ENCODE measurements at places on chromosomes 5 and 9.
A peak's percentile ranks its signal among the peaks of the same experiment; 100 is the strongest.

GRCh38 chr5:131756942-131757341 is 39.9 kb downstream of the FNIP1 start:
- no peak for DNase-seq

DNA sequence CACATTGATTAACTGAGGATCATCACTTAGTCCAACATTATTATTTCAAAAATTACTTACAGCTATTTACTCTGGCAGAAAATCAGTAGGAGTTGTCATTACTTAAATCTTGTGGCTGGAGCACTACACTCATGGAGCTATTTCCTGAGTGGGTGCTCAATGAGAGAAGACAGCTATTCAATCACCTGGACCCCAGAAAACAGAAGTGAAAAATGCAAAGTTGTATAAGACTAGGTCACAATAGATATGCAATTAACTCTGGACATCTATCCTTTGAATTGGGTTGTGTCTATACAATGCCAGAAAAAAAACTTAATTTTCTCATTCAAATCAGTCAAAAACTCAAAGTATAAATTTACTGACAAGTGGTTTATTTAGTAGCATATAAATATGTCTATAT is 340.9 kb downstream of the EFNA5 start:
- DNase-seq, result no peak

- DNase-seq, result no peak
Observed at GRCh38 chr9:136713550-136713949, 1.2 kb downstream of the DIPK1B start.

DNA sequence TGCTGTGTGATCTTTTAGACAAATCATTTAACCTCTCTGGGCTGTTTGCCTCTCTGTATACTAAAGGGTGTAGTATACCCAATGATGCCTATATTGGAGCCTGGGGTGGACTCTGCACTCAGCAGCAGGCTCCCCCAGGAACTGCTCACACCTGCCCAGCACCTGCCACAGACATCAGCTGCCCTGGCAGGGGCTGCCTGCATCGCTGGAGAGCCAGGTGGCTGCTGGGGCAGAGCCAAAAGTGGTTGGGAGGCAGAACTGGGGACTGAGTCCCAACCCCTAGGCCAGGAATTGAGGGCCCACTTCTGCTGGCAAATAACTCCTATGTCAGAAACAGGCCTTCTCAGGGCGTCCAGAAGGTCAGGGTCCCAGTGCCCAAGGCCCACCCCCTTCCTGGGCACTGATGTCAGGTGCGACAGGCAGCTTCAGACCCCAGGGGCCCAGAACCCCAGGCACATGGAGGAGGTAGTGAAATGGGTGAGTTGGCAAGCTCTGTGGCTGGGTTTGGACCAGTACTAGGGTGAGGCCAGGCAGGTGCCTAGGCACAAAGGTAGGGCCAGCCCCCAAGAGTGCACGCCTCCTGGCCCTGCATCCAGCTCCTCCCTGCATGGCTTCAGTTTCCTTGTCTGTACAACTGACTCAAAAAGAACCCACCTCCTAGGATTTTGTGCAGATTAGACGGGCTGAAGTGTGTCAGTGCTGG is 5.8 kb downstream of the UNC5A start:
- DNase-seq, result no peak

GRCh38 chr5:16546732-16547131 is 70.1 kb downstream of the RETREG1 start:
- DNase-seq, result no peak

GRCh38 chr5:59178071-59178470 is 595.2 kb downstream of the RAB3C start:
- DNase-seq, result no peak

GRCh38 chr9:5569409-5569808 is 59.1 kb downstream of the PDCD1LG2 start:
- DNase-seq, result no peak

DNA sequence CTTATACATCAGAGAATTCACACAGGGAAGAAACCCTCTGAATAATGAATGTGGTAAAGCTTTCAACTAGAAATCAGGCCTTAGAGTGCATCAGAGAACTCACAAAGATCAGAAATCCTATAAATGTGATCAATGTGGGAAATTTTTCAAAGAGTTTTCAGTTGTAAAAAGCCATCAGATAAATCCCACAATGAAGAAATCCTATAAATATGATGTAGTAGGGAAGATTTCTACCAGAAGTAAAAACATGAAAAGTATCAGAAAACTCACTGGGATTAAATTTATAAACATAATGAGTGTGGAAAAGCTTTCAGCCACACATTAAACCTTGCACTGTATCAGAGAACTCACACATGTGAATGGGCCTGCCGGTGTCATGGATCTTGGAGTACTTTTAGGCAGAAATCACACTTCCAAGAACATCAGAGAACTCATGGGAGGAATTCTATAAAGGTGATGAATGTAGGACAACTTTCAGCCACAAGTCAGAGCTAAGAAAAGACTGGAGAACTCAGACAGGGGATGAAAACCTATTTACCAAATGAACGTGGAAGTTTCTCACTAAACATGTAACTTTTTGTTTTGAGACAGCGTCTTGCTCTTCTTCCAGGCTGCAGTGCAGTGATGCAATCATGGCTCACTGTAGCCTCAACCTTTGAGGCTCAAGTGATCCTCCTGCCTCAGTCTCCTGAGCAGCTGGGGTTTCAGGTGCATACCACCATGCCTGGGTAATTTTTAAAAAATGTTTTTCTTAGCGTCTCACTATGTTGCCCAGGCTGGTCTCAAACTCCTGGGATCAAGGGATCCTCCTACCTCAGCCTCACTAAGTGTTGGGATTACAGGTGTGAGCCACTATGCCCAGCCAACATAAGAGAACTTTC is 39.5 kb downstream of the ZNF510 start:
- DNase-seq, result no peak

DNA sequence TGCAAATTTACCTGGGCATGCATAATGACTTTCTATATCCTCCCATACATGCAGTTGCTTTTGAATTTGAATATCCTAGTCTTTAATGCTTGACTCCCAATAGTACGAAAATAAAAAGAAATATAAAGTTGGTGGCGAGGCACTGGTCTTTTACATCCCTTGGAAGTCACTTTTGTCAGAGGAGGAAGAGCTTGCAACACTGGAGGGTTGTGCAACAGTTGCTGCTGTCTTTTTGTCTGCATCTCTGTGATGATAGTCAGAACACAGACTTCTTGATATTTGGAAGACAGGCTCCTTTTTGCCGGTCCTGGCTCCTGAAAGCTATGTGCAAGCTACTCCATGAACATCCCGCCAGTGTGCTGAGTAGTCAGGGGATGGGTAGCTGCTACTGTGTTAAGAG is 16.8 kb upstream of the SGCD start:
- DNase-seq, result no peak

GRCh38 chr9:120507936-120508510 is 71.9 kb downstream of the CDK5RAP2 start:
- DNase-seq, result no peak

DNA sequence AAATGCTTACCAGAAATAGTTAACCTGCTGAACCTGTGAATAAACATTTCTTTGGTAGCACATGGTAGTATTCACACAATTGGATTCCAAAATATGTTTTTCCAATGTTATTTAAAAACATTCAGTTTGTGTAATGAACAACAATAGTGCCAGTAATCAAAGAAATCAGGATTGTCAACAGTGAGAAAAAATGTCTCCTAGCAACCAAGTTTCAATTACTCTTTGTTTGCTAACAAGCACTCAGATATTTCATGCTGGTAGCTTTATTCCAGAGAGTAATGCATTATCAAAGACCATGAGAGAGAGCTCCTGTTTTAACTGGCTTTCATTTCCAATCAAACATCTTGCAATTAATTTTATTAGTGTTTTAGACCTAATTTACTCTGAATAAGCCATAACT is 768.1 kb upstream of the GRAMD2B start:
- no peak for DNase-seq

DNA sequence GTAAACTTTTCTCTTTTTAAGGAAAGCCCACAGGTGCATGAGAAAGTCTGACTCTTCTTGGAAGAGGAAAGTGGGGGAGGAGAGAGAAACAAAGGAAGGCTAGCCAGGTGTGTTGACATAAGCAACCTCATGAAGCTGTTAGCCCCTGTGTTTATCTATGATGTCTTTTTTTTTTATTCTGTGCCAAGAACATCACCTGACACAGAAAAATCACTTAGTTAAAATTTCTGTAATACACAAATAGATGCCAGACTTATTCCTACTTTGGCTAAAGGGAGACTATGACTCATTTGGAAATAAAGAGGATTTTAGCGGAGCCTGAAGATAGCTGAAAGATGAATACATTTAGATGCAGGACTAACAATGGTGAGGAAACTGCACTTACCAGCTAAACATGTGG is 58.3 kb downstream of the BAAT start:
- DNase-seq, result no peak

DNA sequence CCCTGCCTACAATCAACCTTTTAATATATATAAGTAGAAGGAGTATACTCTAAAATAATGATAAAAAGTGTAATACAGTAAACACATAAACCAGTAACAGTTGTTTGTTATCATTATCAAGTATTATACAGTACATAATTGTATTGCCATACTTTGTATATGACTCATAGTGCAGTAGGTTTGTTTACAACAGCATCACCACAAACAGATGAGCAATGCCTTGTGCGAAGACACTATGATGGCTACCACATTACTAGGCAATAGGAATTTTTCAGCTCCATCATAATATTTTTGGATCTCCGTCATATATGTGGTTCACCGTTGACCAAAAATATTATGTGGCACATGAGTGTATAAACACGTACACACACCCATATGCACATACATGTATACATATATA is 69.7 kb upstream of the APC start:
- DNase-seq, result no peak

DNA sequence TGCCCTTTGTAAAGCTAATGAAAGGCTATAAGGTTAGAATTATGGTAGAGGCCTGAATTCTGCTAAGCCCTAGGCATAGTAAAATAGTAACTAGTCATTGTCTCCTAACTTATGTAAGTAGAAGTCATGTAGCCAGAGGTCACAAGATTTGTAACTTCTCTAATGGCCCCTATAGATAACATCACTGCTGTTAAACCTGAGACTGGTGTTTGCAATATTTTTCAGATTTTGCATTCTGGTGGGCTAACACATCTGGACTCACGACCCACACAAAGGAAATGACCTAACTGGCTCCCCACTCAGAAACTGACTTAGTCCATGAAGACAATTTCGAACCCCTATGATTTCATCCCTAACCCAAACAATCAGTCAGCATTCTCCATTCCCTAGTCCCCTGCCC is 37.2 kb upstream of the TTC39B start:
- DNase-seq, result no peak

DNA sequence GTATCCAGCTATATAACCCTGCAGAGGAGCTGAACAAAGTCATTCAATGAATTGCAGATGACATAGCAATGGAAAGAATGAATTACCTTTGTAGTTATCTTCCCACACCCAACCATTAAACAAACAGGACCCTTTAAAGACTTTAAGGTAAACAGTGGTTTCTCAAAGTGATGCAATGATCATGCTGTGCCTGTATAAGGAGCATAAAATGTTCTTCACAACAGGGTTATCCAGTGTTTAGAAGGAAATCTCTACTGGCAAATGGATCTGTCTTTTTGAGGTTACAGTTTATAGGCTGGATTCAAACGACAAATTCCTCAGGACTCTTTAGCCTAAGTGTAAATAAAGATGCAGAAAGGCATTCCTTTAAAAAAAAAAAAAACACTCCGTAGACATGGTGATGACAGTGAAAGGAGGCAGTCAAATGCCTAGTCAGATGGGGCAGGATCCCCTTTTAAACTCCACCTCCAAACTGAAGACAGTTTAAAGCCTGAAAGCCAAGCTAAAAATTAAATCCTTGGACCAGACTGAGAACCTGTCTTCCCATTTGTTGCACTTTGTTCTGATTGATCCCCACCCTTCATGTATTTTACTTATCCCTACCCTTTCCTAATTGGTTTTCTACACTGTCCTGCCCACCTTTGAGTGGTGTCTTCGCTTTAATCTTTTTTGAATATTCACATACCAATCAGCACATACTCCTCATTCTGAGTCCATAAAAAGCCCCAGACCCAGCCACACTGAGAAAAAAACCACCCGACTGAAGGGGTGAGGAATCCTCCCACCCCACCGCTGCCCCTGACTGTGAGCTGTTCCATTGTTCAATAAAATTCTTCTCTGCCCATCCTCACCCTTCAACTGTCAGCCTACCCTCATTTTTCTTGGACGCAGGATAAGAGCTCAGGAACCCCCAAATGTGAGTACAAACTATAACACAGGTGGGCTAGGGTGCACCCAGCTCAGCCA is 761.3 kb upstream of the DMAC1 start:
- no peak for DNase-seq

- DNase-seq, result peak; percentile 33
Observed at GRCh38 chr5:39780347-39780746, 355.6 kb upstream of the DAB2 start.

DNA sequence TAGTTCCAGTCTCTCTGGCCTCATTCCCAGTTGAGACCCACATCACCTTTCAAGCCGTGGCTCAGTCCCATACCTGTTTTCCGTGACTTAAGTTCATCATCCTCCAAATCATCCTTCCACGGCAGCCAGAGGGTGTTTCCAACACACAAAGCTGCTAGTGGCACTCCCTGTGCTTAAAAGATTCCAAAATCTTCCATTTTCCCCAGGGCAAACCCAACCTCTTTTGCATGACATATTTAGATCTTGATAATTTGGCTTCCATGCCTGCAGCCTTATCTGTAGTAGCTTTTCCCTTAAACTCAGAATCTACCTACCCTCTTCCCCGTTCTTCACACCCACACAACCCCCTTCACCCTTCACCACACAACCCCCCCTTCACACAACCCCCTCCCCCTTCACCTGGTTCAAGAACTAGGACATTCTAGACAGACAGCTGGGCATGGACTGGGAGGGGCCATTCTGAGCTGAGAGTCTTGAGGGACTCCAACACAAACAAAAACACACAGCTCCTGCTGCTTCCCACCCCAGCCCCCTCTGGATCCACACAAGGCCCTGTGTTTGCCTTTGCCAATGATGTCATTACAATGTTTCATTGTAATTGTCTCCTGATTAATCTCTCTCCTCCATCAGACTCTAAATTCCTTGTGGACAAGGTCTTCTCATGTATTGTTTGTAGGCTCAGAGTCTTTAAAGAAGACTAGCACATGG is 268.2 kb downstream of the SH3GL2 start:
- no peak for DNase-seq

DNA sequence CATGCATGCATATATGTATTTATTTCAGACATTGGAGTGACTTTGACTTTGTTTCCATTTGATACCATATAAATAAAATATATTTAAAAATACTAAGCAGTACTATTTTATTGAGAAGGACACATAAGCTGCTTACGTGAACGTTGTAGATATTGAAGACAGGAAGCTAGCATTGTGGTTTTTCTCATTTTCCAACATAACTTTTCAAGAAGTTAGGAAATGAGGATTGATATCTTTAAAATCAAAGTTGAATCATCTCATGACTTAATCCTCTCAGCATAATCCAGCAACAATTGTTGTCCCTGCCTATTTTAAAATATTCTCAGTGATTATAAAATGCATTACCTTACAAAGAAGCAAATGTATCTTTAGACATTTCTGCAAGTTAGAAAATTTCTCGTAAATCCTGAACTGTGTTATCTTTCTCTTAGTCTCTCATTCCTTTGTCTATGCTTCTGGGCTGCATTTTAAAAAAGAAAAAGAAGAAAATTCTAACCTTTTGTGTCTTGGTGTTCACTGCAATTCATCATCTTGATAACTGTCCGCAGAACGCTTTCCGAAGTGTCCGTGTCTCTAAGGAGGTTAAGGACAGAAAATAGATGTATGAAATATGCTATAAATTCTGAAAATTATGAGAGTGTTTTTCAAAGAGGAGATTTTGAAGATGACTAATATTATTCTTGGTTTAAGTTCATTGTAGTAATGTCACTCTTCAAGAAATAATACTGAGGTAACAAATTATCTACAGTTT is 1089.9 kb upstream of the CDH6 start:
- DNase-seq, result no peak
